ENCODE measurements at places on chromosomes 7 and 10.

DNA sequence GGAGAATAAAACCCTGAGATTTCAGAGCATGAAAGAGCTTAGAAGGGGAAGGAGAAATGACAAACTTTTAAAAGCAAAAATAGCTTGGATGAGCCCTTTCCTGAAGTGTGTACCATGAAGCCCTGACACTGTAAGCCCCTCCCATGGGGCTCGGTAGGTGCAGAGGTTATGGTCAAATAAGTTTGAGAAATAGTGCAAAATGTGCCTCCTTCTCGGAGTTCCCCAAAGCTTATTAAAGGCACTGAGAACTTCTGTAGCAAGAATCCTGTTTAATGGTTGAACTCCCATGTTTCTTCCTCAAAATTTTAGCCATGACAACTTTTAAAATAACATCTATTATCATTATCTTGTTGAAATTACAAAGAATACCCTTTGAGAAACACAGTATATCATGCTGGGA, 10.5 kb upstream of the HYCC1 start:
- DNase-seq: no peak

DNA sequence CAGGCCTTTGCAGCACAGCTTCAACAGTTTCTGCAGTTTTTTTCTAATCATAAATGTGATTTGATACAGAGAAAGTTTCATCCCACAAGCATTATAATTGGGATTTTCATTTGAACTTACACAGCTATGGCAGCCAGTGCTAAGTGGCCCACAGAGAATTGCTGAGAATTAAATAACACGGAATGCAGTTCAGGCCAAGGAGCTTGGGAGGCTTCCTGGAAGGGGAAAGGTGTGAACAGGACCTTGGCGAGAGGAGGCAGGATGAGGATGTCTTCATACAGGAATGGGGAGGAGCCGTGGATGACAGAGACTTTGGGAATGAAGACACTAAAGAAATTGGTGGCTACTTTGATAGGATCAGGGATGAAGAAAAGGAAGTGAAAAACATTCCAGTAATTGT, 95.3 kb downstream of the ZNF22 start:
- DNase-seq: no peak

DNA sequence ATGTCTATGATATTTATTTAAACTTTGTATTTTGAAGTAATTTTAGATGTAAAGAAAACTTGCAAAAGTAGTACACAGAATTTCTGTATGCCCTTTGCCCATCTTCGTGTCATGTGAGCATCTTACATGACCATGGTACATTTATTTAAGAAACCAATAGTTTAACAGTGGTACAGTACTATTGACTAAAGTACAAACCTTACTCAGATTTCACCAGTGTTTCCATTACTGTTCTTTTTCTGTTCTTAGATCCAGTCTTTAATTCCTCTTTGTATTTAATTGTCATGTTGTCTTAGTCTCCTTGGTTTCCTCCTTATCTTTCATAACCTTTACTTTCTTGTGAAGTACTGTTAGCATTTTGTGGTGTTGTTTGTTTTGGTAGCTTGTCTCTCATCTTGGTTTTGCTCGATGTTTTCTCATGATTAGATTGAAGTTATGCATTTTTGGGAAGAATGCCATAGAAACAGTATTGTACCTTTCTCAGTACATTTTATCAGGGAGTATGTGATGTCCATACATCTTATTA, 24.1 kb downstream of the TAX1BP1 start:
- DNase-seq: no peak

GRCh38 chr10:121187391-121187790, 336.2 kb downstream of the WDR11 start:
- DNase-seq: no peak

GRCh38 chr10:37952926-37953325, 23.5 kb downstream of the ZNF25 start:
- no peak for DNase-seq

GRCh38 chr7:89926701-89927100, 227.6 kb upstream of the STEAP1 start:
- no peak for DNase-seq

GRCh38 chr10:76009531-76009930, 578.1 kb downstream of the LRMDA start:
- no peak for DNase-seq

GRCh38 chr10:131556897-131557495, 245.5 kb upstream of the TCERG1L start:
- DNase-seq: no peak

- DNase-seq: no peak
Observed at GRCh38 chr10:119457966-119458766, 84.4 kb downstream of the RGS10 start.

Data from bone marrow (tissue), 2 donors.